HFFc6 (cell line): ENCODE measurements at places on chromosomes 12 and 14. TPM values are rescaled to one million over a fixed set of nuclear protein-coding genes. Genes with fewer than 3 reads are reported as not detected.

Gene FOXG1
- total RNA-seq, result 0.05 TPM in 1 of 3 replicates, not detected in the others

Gene A2M
- total RNA-seq, result 0.33 to 0.42 TPM (median 0.42 TPM) in 3 replicates

Gene SFSWAP
- total RNA-seq, result 24.8 and 28.6 TPM in 2 replicates

Gene SERPINA9
- total RNA-seq, result not detected in 3 replicates

Gene PLA2G1B
- not detected in 3 replicates for total RNA-seq

Gene IQSEC3
- not detected in 2 replicates for total RNA-seq

Gene PLEKHD1
- 0.03 to 0.04 TPM in 2 of 3 replicates, not detected in the other for total RNA-seq

Gene ZFHX2
- total RNA-seq, result 0.94 to 4.2 TPM (median 2.9 TPM) in 3 replicates

Gene RD3L
- total RNA-seq, result not detected in 3 replicates

Gene CCDC59
- 36.5 to 39.0 TPM (median 37.2 TPM) in 3 replicates for total RNA-seq

Gene NKX2-1
- total RNA-seq, result not detected in 3 replicates

Gene HOXC4
- total RNA-seq, result 0.38 TPM in 1 of 3 replicates, not detected in the others

GRCh38 chr12:130715998-130716968 is at the start of gene RIMBP2:
Gene RIMBP2, minus strand, starts transcription at chr12:130716299. Its CDS starts 237,286 bp downstream, at chr12:130479013.
- no peaks in the 10 kb centered on the region for H3K36me3 ChIP-seq
- H3K27me3 ChIP-seq, result peaks cover 4% of the 10 kb centered on the region
- peak; percentile 27 for DNase-seq
- no peaks in the 10 kb centered on the region for H3K4me1 ChIP-seq

DNA sequence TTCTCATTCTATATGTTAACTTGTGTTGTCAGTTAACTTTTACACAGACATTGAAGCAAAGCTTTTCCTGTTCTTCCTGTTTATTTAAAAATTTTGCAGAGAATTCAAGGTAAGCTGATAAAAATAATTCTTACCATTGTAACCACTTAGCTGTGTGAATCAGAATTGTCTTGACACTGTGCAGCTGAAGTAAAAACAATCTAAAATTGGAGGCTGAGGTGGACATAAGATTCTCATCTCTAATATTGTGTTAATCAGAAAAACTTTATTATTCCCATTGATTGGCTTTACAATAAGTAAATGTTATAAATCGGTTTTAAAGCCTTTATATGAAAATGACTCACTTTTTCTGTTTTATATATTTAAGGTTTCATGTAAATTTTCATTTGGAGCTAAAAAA is 240.3 kb upstream of the PLEKHG7 start:
- H3K4me3 ChIP-seq, result no peak overlapping the region
- H3K27me3 ChIP-seq, result peaks cover 5% of the 10 kb centered on the region; the same call in 1 of the 2 replicates
- no peak for DNase-seq
- no peaks in the 10 kb centered on the region for H3K36me3 ChIP-seq

DNA sequence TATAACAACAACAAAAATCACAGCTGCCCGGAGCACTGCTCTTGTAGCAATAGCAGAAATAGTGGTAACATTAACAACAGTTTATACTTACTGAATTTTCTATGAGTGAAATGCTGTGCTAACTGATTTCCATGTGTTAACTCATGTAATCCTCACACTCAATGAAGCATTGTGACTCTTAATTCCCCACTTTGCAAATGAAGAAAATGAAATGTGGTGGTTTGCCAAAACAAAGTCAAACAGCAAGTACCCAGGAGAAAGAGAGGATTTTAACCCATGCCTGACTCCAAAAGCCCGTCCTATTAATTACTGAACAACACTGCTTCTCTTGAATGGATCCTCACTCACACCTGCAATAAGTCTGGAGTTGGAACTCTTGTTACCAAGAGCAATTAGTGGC is 123.5 kb downstream of the MED13L start:
- DNase-seq, result no peak
- H3K27me3 ChIP-seq, result no peaks in the 10 kb centered on the region
- no peaks in the 10 kb centered on the region; the same call in 1 of the 2 replicates for H3K36me3 ChIP-seq
- H3K27ac ChIP-seq, result no peak overlapping the region
- H3K4me1 ChIP-seq, result peaks cover 72% of the 10 kb centered on the region
- H3K4me3 ChIP-seq, result no peak overlapping the region

DNA sequence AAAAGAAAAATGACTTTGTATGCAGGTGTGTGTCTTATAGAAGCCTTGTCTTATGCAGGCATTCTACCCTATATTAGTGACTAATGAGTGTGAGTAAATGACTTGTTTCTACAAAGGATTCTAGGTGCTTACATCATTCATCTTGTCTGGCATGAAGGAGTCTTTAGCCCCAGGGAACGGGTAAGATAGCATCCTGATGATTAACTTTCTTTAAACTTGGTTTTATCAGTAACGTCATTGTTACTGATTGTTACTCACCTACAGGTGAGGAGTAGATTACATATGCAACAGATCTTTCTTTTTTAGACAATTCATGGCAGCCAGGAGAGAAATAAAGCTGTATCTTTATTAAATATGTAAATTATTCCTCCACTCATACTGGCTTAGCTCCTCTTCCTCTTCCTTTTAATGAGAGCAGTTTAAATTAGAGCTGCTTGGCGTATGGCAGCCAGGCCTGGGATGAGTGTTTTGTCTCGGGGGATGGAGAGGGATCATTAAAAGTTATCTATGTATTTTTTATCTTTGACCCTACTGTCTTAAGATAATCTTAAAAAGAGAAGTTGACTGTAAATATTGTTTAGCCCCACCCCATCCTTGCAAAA is 57.2 kb upstream of the ATP2A2 start:
- H3K4me3 ChIP-seq, result peak overlapping the region; percentile 72
- peaks cover 32% of the 10 kb centered on the region for H3K4me1 ChIP-seq
- H3K27me3 ChIP-seq, result 0 out of 2 replicates have a peak, but pooled peaks cover 3% of the 10 kb centered on the region

DNA sequence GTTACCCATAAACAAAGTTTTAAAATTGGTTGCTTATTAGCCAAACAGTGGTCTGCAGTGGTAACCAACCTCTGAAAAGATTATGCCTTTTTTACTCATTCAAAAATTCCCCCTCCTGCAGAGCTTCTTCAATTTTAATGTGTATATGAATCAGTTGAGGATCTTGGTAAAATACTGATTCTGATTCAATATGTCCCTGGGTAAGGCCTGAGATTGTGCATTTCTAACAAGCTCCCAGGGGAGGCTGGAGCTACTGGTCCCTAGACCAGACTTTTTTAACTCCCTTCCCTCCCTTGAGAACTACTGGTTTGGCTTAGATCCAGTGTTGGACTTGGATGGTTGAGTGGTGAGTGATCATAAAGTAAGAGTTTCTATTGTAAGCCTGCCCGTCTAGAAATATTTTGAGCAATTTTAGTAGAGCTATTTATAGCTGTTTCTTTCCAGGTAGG is 90.2 kb downstream of the FUT8 start:
- DNase-seq, result peak; percentile 57
- peaks cover 27% of the 10 kb centered on the region for H3K4me1 ChIP-seq
- peak overlapping the region; percentile 35 for H3K27ac ChIP-seq
- H3K4me3 ChIP-seq, result no peak overlapping the region

DNA sequence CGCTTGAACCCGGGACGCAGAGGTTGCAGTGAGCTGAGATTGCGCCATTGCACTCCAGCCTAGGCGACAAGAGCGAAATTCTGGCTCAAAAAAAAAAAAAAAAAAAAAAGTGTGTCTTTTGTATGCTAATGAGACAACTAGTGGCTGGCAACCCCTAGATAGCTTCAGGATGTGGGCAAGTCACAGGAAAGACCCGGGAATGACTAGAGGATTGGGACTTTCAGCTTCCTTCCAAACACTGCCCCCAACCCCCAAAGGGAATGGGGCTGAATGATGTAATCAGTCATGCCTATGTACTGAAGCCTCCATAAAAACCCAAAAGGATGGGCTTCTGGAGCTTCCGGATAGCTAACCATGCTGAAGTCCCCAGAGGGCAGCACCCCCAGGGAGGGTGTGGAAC is 28.6 kb downstream of the USP44 start:
- no peaks in the 10 kb centered on the region; the same call in 1 of the 2 replicates for H3K27me3 ChIP-seq
- no peak overlapping the region for H3K27ac ChIP-seq
- H3K36me3 ChIP-seq, result no peaks in the 10 kb centered on the region
- no peaks in the 10 kb centered on the region for H3K4me1 ChIP-seq
- no peak overlapping the region for H3K4me3 ChIP-seq
- no peak for DNase-seq

DNA sequence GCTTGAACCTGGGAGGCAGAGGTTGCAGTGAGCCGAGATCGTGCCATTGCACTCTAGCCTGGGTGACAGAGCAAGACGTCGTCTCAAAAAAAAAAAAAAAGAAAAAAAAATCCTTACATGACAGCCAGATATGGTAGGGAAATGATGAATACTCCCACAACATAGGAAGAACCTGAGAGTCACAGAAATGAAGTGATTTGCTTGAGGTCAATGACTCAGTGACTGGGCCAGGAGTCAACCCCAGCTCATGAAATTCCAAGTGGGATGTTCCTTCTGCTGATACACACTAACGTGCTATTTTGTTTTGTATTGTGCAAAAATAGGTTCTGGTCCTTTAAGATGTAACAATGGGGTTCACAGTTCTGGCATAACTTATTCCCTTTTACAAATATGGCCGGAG is 9.0 kb downstream of the RHOF start:
- peak overlapping the region; percentile 29 for H3K4me3 ChIP-seq
- peaks cover 45% of the 10 kb centered on the region for H3K4me1 ChIP-seq
- peaks cover 9% of the 10 kb centered on the region for H3K27me3 ChIP-seq
- DNase-seq, result peak; percentile 87
- H3K36me3 ChIP-seq, result no peaks in the 10 kb centered on the region

GRCh38 chr12:62787023-62787422 is 147.9 kb downstream of the PPM1H start:
- peaks cover 62% of the 10 kb centered on the region for H3K4me1 ChIP-seq
- no peaks in the 10 kb centered on the region for H3K27me3 ChIP-seq
- no peak for DNase-seq
- H3K27ac ChIP-seq, result peak overlapping the region; percentile 89
- peak overlapping the region; percentile 60 for H3K4me3 ChIP-seq

- no peak overlapping the region for H3K4me3 ChIP-seq
- H3K27me3 ChIP-seq, result peaks cover 8% of the 10 kb centered on the region
- H3K36me3 ChIP-seq, result peaks cover 75% of the 10 kb centered on the region
- DNase-seq, result no peak
These were observed 299.7 kb upstream of the RGS6 start for GRCh38 chr14:71632440-71632946.

DNA sequence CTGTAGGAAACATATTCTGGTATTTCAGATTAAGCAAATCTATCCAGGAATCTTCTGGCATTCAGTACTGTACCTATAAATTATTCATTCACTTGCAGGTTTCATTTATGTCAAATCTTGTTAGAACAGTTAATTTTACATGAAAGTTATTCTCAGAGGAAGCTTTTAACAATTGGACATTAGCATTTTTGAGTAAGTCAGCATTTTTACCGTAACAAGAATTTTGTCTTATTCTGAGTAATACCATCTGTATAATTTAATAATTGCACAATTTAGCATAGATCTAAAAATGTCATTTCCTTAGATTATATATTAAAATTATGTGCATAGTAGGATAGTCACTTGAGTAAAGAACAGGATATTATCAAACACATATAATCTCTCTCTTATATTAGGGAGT is 764.8 kb upstream of the LRFN5 start:
- no peaks in the 10 kb centered on the region for H3K27me3 ChIP-seq
- no peak overlapping the region for H3K27ac ChIP-seq
- no peak for DNase-seq

GRCh38 chr14:59463787-59464485 is 1.2 kb downstream of the GPR135 start:
- peak overlapping the region; percentile 86 for H3K4me3 ChIP-seq
- no peak for DNase-seq
- peaks cover 18% of the 10 kb centered on the region for H3K4me1 ChIP-seq
- H3K27me3 ChIP-seq, result no peaks in the 10 kb centered on the region; the same call in 1 of the 2 replicates
- peaks cover 25% of the 10 kb centered on the region for H3K36me3 ChIP-seq

- no peak overlapping the region for H3K4me3 ChIP-seq
- no peak for DNase-seq
- no peak overlapping the region for H3K27ac ChIP-seq
- no peaks in the 10 kb centered on the region for H3K27me3 ChIP-seq
- peaks cover 22% of the 10 kb centered on the region for H3K4me1 ChIP-seq
- H3K36me3 ChIP-seq, result no peaks in the 10 kb centered on the region; the same call in 1 of the 2 replicates
These were observed 15.6 kb downstream of the RCOR1 start for GRCh38 chr14:102608064-102608446.

DNA sequence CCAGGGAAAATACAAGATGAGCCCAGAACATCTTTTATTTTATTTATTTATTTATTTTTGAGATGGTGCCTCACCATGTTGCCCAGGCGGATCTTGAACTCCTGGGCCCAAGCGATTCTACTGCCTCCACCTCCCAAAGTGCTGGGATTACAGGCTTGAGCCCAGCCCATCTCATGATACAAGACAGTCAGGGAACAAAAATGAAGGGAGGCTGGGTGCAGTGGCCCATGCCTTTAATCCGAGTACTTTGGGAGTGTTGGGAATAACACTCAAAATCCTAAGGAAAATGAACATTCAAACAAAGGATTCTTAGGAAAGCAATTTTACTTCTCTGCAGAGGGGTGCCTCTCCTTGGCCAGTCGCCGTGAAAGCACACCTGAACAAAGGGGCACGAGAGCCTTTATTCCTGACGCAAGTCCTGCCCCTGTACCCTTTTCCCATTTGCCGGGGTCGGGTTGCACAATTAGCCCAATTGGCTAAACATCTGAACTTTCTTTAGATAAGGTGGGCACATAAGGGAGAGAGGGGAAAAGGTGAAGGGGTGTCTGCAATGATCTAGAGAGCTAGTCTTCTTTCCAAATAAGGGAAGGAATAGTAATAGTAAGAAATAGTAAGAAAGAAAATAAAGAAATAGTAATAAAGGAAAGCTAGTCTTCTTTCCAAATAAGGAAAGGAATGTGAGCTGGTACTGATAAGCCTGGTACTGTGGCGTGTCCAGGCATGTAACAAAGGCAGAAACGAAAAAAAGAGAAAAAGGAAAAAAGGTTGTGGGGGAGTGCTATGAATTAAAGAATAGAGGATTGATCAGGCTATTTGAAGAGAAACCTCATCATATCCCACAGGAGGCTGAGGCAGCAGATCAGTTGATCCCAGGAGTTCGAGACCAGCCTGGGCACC is 13.4 kb downstream of the NCAPD2 start:
- no peak overlapping the region for H3K4me3 ChIP-seq
- peaks cover 35% of the 10 kb centered on the region for H3K36me3 ChIP-seq
- H3K4me1 ChIP-seq, result peaks cover 9% of the 10 kb centered on the region
- H3K27me3 ChIP-seq, result peaks cover 3% of the 10 kb centered on the region; the same call in 1 of the 2 replicates
- H3K27ac ChIP-seq, result peak overlapping the region; percentile 85
- no peak for DNase-seq

- no peak overlapping the region for H3K4me3 ChIP-seq
- no peak for DNase-seq
- H3K27me3 ChIP-seq, result peaks cover 3% of the 10 kb centered on the region; the same call in 1 of the 2 replicates
- H3K36me3 ChIP-seq, result no peaks in the 10 kb centered on the region
- no peaks in the 10 kb centered on the region for H3K4me1 ChIP-seq
These were observed 1118.9 kb downstream of the VRK1 start for GRCh38 chr14:97916100-97916499.

GRCh38 chr12:13258717-13259119 is 62.2 kb downstream of the EMP1 start:
- H3K27me3 ChIP-seq, result no peaks in the 10 kb centered on the region; the same call in none of the 2 replicates
- no peak overlapping the region for H3K27ac ChIP-seq
- no peak overlapping the region for H3K4me3 ChIP-seq
- no peaks in the 10 kb centered on the region for H3K36me3 ChIP-seq
- peaks cover 11% of the 10 kb centered on the region for H3K4me1 ChIP-seq

- no peak overlapping the region for H3K4me3 ChIP-seq
- DNase-seq, result no peak
- peaks cover 22% of the 10 kb centered on the region for H3K27me3 ChIP-seq
- H3K27ac ChIP-seq, result no peak overlapping the region
- H3K4me1 ChIP-seq, result no peaks in the 10 kb centered on the region
- no peaks in the 10 kb centered on the region for H3K36me3 ChIP-seq
These were observed 8.4 kb downstream of the KIF26A start for GRCh38 chr14:104146651-104147345.
